ENCODE measurements at places on chromosomes 13 and 19.

- no peak for DNase-seq
Measured at GRCh38 chr13:107587681-107588080, 627.7 kb downstream of the LIG4 start.

DNA sequence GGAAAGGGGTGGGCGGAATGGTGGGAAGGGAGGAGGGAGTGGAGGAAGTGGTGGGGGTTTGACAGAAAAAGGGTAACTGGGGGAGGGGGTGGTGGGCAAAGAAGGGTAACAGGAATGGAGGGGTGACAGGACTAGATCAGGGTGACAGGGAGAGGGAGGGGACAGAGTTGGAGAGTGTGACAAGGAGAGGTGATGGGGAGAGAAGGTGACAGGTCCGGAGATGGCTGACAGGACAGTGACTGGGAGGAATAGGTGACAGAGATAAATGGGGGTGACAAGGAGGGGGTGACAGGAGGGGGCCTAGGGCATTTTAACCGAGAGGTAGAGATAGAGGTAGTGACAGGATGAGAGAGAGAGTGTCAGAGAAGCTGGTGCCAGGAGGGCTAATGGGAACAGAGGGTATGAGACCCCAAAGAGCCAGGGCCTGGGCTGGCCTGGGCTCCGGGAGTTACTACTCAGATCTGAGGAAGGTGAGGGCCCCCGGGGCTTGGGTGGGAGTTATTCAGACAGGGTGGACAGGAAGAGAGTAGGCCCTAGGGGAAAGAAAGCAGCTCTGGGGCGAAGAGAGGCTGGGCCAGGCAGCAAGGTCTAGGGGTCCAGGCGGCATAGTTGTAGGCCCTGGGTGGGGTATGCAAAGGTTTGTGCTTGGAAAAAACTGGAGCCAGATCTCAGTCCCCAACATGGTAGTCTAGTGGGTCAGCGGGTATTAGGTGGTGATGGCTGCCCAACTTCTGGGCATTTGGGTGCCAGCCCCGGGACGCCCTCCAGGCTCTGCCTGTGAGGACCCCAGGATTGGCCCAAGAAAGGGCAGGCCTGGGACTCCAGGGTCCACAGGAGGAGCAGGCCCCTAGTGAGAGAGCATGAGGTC lies 660 bp downstream of the CIC start:
- DNase-seq, result no peak

- DNase-seq, result no peak
Measured at GRCh38 chr19:44498988-44499387, 1.3 kb downstream of the ZNF180 start.

DNA sequence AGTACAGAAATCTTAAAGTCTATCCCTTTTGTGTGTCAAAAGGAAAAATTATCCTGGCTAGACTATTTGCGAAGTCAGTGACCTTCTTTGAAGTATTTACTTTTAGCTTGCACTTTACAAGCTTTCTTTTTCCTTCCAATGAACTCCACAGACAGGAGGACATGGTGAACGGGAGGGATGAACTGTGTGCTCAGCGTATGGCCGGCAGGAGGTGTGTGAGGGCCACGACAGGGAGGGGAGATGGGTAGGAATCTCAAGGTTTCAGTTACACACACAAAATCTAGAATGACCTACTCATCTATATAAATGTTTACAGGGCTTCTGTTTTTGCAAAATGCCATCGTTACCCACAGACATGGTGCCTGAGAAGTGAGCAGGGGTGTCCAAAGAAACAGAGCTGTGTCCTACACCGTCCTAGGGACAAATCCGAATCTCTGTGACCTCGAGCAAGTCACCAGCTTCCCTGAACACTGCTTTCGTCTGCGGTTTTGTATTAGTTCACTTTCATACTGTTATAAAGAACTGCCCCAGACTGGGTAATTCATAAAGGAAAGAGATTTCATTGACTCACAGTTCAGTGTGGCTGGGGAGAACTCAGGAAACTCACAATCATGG lies 537.2 kb downstream of the LIG4 start:
- DNase-seq, result no peak

DNA sequence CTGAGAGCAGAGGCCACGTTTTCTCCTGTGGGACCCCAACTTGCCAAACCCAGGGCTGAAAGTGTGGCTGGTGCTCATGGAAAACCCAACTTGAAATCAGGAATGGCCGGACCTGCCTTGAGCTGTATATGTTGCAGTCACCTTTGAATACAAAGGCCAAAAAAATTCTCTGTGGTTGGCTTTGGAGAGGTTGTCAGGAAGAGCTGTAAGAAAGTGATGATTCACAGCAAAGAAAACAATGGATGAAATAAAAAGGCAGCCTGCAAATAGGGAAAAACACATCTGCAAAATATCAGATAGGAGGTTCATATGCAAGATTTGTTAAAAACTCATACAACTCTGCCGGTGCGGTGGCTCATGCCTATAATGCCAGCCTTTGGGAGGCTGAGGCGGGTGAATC lies 715.8 kb downstream of the UQCRFS1 start:
- DNase-seq, result no peak

DNA sequence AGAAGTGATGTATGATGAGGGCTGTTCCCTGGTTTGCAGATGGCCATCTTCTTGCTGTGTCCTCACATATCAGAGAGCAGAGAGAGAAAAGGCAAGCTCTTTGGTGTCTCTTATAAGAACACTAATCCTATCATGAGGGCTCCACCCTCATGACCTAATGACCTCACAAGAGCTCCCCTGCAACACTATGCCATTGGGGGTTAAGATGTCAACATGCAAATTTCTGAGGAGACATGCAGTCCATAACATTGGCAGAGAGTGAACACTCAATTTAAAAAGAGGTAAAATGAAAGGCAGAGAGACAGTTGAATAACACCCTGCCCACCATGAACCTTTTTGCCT lies 10.9 kb downstream of the FAM187B start:
- DNase-seq, result no peak

DNA sequence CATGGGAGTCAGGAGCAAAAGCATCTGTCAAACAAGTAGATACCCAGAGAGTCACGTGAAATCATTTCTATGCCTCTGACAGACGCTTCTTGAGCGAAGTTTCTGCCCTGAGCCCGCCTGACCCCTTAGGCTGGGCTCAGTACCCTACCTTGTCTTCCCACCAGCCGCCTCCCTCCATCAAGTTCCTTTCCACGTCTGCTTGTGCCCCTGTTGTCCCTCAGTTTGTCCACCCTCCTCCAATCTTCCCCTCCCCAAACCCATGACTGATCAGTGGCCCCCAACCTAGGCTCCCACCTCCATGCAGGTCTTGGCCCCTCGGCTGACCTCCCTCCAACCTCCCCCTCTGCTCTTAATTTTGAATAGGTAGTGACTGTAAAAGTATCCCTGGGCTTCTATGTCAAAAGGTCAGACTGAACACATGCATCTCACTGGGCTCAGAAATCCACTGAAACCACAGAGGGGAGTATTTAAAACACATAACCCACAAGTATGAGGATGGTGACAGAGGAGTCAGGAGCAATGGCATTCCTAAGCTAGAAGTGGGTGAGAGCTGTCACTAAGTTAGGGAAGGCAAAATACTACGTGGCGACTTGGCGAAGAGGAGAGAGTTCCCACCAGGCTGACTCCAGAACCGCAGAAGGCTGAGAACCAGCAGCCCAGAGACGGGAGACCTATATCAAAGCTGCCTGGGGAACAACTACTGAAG lies 1.7 kb upstream of the ZNF446 start:
- DNase-seq, result no peak

DNA sequence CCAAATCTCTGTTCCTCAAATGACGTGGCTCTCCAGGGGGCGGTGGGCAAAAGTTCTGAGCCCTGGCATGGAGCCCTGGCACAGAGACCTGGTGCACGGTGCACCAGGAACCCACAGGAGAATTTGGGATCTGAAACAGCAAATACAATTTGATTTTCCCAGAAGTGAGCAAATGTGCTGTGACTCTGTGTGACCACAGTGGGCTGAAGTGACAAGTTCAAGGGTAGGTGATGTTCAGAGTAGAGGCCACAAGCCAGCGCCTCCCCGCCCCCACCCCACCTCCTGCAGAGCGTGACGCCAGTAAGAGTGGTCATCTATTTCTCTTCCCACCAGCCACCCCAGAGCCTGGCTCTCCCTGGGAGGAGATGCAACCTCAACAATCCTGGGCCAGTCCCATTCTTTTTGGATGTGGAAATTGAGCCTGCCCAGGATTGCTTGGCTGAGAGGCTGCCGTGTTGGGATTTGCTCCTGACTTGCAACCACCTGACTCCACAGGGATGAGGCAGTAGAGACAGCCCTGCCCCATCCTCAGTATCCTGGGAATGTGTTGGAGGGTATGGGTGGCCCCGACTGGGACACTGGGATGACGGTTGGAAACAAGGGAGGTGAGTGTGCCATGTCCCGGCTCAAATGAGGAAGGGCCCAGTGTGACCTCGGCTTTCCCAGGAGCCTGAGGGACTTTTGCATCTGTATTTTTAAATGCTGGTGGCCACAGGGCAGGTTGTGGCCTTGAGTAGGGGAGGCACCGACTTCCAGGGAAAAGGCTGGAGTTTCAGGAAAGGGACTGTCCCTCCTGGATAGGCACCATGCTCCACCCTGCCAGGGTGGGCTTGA lies 11.1 kb upstream of the BCL3 start:
- no peak for DNase-seq

GRCh38 chr13:32669030-32669646 lies 82.9 kb downstream of the PDS5B start:
- DNase-seq, result no peak

- no peak for DNase-seq
Measured at GRCh38 chr13:39765801-39766463, 110.5 kb downstream of the COG6 start.

DNA sequence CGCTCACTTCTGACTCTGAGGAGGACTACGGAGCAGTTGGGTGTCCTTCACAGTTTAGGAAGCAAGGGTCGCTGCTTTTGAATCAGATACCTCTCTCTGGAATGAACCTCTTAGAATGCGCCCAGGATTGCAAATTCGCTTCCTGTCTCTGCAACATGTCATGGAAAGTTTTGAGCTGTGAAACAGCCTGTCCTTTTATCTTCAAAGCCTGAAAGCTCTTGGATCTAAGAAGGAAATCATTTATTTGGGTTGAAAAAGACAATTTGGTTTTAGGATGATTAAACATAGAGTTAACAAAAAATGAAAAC lies 134.1 kb downstream of the KATNAL1 start:
- no peak for DNase-seq

- DNase-seq, result no peak
Measured at GRCh38 chr19:2633693-2634075, 68.8 kb downstream of the GNG7 start.

- no peak for DNase-seq
Measured at GRCh38 chr13:91360246-91360751, 12.8 kb downstream of the MIR17HG start.

GRCh38 chr13:94598281-94598680 lies 2.3 kb upstream of the TGDS start:
- no peak for DNase-seq

- no peak for DNase-seq
Measured at GRCh38 chr19:42185277-42185676, 32.2 kb downstream of the DEDD2 start.

DNA sequence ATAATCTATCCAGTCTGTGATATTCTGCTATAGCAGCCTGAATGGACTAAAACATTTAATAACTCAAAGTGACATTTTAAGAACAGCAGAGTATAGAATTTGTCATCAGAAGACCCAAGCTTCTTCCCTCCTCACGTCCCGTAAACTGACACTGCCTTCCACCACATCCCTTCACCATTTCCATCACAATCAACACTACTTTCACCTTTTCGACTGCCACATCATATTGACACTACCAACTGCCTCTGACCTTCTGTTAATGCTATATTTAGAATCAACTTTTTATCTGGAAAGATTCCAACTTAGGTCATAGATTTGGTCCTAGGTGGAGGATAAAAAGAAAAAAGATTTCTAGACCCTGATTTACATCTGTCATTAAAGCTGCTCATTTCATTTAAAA lies 39.6 kb downstream of the STOML3 start:
- no peak for DNase-seq

DNA sequence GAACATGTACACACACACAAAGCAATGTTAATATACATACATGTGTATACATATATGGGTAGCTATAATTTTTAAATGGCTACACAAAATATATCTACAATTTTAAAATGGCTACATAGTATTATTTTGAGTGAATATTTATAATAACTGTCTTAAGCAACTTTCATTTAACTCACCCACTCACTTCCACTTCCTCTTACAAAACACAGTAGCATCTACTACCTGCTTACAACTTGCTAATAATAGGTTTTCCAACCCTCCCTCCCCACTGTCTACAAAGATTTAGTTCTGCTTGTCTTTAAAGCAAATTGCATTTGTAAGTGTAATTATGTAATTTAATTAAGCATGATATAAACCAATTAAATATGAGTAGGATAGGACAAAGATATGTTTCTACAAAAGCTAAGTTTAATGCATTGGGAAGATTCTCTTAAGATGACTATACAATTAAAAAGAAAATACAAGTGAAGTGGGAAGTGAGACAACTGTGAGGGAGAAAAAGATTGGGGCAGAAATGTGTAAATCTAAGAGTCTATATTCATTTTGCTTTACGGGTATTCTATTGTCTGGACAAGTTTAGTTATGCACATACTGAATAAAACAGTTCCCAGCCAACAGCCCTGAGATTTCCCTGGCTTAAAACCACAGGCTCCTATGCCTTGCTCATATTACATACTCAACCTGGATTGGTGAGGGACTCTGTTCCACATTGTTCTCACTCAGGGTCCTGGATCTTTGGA lies 583.1 kb downstream of the EFNB2 start:
- no peak for DNase-seq

GRCh38 chr13:58376775-58377174 lies 745.2 kb downstream of the PCDH17 start:
- DNase-seq, result no peak

GRCh38 chr13:85508683-85509329 lies 290.4 kb downstream of the SLITRK6 start:
- no peak for DNase-seq

GRCh38 chr19:5778402-5778801 lies 6.1 kb downstream of the PRR22 start:
- DNase-seq, result no peak

GRCh38 chr19:40348961-40349507 lies 539 bp downstream of the PLD3 start:
- no peak for DNase-seq

DNA sequence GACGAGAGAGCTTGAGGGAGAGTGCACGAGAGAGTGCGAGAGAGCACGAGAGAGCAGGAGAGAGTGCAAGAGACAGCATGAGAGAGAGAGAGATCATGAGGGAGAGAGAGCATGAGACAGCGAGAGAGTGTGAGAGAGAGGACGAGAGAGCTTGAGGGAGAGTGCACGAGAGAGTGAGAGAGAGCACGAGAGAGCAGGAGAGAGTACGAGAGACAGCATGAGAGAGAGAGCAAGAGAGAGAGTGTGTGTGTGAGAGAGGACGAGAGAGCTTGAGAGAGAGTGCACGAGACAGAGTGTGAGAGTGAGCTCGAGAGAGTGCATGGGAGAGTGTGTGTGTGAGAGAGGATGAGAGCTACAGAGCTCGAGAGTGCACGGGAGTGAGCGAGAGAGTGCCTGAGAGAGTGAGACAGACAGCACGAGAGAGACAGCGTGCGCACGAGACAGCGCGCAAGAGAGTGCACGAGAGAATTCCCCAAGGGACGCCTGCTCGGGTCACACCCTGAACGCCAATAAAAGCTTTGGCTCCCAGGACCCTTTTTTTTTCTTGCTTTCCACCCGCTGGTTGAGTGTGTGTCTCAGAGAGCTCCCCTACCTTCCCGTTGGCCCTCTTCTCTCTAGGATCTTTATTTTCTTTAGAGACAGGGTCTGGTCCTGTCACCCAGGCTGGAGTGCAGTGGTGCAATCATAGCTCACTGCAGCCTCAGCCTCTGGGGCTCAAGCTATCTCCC lies 3.7 kb downstream of the CD70 start:
- no peak for DNase-seq

GRCh38 chr13:50080203-50080910 lies 65.1 kb downstream of the KCNRG start:
- no peak for DNase-seq
